ENCODE measurements at places on chromosomes 3 and 15.

GRCh38 chr3:84066915-84067314 lies 891.9 kb upstream of the CADM2 start:
- no peak for DNase-seq

DNA sequence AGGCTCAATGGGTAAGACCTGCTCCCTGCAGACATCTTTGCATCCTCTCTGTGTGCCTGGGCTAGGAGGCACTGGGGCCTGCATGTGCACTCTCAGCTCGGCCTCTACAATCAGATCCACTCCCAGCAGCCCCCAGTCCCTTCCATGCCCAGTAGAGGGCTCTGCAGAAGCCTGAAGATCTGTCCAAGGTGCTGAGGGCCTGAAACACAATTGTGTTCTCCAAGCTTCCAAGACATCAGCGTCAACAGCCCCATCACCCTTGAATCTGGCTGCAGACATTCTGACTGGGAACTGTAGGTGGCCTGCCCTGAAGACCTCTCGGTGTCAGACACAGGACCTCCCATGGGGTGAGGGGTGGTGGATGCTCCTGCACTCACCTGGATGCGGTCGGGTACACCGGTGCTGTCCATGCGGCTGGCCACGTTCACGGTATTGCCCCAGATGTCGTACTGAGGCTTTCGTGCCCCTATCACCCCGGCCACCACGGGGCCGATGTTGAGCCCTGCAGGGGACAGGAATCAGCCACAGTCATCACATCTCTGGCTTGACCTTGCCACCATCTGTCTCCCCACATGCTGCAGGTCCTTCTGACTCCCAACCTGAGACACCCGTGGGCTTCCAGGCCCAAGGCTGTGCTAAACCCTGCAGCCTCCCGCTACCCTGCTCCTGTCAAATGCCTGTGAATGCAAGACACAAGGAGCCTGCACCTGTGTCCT lies 84.7 kb downstream of the SEC22A start:
- no peak for DNase-seq

DNA sequence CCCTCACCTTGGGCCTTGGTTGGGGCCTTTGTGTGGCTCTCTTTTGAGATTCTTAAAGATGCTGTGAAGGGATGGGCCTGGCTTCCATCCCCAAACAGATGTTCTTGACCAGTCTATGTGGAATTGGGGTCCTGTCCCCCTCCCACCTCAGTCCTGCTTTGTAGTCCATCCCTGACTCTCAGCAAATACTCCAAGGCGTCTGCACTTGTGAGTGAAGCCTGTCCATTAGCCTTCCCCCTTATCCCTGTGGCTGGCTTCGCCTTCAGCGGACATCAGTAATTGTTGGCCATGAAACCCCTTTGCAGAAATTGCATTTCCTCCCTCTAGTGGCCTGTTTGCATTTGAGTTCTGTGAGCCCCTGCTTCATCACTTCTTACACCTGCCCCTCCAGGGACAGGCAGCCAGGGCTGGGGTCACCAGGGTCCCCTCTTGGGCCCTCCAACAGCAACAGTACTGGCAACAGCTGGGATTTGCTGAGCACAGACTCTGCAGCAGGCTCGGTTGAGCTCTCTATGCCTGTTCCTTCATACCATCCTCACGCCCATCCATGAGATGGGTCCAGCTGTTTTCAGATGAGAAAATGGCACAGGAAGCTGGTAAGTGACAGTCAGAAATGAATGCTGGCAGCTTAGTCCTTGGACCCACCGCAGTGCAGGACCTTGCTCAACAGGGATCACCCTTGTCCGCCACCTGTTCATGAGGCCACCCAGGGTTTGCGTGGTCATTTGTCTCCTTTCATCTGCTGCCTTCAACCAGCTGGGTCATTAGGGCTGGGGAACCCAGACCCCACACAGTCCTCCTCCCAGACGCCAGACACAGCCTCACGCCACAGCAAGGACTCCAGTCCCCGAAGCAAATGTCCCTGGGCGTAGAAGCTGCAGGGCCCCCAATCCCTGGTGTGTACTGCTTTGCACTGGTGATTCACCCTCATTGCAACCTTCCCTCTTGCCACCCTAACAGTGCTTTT lies 8.9 kb upstream of the LRRK1 start:
- DNase-seq, result no peak

- DNase-seq, result peak; percentile 46
Measured at GRCh38 chr3:52185837-52186236, 12.1 kb upstream of the ALAS1 start.
